ENCODE measurements at places on chromosomes 3 and 15.

- no peak for DNase-seq
Measured at GRCh38 chr15:65366122-65366892, 11.5 kb downstream of the IGDCC3 start.

GRCh38 chr3:99532246-99532645 lies 106.1 kb upstream of the COL8A1 start:
- peak; percentile 11 for DNase-seq

DNA sequence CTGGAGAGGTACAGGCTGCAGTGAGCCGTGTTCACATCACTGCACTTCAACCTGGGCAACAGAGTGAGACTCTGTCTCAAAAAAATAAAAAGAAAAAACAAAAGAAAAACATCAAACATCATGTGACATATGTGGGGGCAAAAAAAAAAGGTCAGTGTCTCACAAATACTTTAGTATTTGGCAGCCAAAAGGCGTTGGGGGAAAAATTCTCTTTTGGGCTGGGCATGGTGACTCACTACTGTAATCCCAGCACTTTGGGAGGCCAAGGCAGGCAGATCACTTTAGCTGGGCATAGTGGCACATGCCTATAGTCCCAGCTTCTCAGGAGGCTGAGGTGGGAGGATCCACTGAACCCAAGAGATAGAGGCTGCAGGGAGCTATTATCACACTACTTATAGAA lies 47.6 kb downstream of the TMCC1 start:
- no peak for DNase-seq

DNA sequence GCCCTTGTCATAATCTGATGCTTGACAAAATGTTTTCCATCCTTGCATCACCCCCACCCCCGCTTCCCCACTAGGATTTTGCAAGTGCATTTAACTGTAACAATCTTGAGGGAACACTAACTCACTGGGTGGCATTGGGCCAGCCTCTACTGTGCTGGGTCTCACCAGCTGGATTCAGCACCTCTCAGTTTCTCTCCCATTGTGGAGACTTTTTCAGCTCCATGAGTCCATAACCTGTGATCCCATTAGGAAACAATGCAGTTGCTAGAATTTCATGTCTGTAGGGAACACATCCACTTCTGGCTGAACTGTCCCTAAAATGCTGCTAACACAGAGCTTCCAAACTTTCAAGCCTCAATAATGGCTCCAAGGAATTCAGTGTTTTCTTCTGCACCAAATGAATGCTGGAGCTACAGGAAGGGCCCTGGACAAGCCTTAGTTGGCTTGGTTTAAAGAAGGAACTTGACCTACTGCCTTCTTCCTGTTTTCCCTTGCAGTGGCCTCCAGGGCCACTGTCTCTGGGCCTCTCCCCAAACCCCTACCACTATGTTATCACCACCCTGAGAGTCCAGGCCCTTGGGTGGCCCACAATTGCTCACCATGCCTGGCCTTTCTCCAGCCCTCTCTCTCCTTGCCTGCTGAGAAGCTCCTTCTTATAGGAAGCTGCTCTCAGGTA lies 15.6 kb downstream of the CYP19A1 start:
- no peak for DNase-seq

GRCh38 chr3:4742359-4742758 lies 236.9 kb upstream of the BHLHE40 start:
- no peak for DNase-seq

- DNase-seq: no peak
Measured at GRCh38 chr3:13509816-13510192, 29.7 kb downstream of the HDAC11 start.
